ENCODE measurements at places on chromosomes 4 and X.

DNA sequence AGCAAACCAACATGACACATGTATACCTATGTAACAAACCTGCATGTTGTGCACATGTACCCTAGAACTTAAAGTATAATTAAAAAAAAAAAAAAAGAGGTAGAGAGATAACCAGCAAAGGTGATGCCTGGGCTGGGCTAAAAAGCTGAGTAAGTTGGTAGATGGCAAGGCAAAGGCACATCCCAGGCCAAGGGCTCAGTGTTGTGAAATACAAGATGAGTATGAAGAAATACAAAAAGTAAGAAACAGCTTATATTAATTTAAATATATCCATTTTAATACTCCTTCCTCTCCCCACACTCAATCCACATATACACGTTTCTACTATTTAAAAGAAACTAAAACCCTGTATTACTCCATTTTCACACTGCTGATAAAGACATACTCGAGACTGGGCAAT, 25.8 kb downstream of the TEC start:
- DNase-seq, result no peak

GRCh38 chr4:82787342-82787741, 11.3 kb downstream of the SCD5 start:
- no peak for DNase-seq

DNA sequence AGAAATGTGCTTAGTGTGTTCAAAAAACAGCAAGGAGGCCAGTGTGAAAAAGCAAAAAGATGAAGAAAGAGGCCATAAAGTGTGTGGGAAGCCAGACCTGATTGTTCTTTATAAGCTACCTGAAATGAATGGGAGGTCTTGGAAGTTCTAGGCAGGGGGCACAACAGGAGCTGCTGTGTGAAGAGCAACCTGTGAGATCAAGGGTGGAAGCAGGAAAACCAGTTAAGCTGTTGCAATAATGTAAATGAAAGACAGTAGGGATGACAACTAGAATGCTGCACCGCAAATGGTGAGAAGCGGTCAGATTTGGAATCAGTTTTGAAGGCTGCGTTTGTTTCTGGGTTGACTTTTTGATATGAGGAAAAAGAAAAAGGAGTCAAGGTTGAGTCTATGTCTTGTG, 123.5 kb downstream of the TMEM144 start:
- no peak for DNase-seq

GRCh38 chrX:118603981-118604380, 108.4 kb downstream of the DOCK11 start:
- peak; percentile 10 for DNase-seq

DNA sequence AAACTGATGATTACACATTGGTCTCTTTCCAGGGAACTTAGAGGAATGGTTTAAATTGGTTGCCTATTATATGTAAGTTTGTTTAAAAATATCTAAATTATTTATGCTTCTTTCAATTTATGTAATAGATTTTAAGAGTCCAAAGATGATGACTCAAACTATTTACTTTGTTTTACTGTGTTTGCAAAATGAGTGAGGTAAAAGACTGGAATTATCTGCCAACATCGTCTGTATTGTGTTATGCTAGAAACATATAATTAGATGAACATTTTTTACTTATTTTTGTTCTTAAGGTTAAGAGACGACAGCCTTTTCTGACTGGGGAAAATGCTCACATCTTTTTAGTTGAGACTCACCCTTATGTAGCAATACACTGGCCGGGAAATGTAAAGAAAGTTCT, 51.1 kb upstream of the SYTL5 start:
- no peak for DNase-seq

DNA sequence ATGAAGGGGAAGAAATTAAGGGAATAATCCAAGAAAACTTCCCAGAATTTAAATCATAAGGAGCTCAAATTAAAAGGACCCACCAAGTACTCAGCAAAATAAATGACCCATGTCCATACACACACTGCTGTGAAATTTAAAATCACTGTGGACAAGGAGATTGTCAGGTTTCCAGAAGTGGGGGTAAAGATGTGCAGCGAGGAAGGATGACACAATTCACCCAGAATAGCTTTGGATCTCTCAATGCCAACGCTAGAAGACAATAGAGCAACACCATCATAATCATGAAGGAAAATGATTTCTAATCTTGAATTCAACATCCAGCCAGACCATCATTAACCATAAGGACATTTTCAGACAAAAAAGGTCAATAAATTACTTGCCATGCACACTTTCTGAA, 65.7 kb downstream of the CASK start:
- no peak for DNase-seq

GRCh38 chr4:14967982-14968381, 34.3 kb upstream of the CPEB2 start:
- DNase-seq, result no peak

DNA sequence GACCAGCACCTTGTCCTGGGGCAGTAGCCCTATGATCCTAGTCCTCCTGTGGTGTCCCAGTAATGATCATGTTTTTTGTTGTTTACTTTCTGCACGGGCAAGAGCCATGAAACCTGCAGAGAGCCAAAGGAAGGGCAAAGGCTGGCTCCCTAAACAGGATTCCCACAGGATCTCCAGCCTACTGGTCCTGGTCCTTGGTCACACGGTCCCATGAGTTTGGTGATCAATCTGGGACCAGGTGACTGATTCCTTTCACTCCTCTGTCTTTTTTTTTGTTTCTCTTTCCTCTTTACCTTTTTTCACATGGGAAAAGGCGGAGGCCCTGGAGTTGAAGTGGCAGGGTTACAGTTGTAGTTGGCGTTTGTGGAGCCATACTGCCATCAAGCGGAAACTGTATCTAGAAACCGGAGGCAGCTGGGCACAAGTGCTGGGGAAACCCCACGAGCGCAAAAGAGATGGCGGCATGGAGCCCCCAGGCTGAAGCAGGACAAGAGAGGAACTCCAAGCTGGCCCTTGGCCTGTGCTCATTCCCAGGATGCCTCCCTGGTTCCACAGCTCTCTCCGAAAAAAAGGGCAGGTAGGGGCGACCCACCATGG, 34.6 kb downstream of the NBDY start:
- DNase-seq, result no peak

- DNase-seq, result no peak
Observed at GRCh38 chrX:111465669-111466068, 45.8 kb upstream of the SERTM2 start.

DNA sequence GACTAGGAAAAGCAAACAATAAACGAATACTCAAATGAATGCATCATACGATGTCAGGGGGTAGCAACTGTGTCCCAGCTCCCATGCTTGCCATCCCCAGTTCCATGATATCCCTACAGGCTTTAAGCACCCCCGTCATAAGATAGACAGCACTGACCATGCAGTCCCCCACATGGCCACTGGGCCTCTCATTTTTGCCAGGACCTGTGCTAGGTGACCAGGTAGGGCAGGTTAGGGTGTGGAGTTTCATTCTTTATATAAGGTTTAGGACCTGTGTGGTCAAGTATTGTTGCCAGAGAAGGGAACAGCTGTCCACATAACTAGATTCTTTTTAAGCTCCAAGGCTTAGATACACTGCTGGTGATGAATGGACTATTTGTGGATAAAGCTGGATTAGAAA, 9.7 kb downstream of the PPEF2 start:
- no peak for DNase-seq

DNA sequence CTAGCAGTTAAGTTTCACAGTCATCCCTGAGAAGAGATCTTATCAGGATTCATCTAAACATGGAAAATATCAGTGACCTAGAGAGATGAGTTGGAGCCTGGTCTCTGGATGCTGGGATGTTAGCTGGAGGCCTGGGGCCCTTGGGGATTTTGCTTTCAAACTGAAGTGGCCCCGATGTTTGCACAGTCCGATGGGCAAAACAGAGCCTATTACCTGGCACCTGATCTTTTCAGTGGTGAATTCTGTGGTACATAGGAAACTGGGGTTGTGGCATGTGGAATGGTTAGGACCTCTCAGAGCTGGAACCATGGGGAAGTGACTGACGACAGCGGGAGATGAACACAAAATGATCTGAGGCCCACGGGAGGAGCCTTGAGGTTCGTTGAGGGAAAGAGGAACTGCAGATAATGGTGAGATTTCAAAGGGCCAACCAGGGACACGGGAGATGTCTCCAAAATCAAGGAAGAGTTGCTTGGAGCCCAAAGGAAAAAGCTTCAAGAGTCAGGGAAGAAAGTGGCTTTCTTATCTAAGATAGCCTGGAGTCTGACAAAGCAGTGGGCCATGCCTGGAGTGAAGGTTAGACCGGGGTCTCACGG, 17.8 kb upstream of the TENM3 start:
- no peak for DNase-seq

DNA sequence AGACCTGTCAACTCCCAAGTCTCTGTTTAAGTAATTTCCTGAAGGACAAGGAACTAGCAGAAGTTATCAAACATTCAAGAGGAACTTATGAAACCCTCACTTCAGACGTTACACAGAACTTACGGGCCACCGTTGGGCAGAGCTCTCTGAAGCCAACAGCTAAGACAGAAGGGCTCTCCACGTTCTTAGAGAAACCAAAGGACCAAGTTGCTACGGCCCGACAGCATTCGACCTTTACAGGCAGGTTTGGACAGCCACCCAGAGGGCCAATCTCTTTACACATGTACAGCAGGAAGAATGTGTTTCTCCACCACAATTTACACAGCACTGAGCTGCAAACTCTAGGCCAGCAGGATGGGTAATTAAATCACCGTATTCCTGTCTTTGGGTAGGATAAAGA, 705.1 kb upstream of the GRID2 start:
- no peak for DNase-seq

GRCh38 chr4:158912806-158913205, 144.0 kb downstream of the FNIP2 start:
- DNase-seq, result peak; percentile 21

Measured in AG04450 (cell line).